ENCODE measurements at places on chromosomes 2 and 18.

- no peak for DNase-seq
Observed at GRCh38 chr2:20188851-20189250, 36.1 kb downstream of the SDC1 start.

DNA sequence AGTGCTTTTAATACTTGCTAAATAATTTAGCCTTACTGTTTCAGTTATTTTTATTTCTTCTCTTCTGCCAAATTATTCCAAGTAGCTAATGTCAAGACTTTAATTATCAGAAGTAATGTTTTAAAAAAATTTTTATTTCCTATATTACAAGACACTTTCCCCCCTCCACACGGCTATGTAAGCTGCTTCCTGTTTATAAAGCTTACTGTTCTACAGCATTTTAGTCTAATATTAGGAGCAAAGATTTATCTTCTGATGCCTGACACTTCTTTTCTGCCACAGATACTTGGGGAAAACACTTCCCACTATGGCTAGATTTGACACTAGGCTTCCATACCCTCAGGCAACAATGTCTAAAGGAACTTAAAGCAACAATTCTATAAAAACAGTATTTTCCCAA is 62.3 kb downstream of the ROCK1 start:
- no peak for DNase-seq

- DNase-seq = no peak
Observed at GRCh38 chr2:26571316-26571715, 69.8 kb downstream of the CIB4 start.

DNA sequence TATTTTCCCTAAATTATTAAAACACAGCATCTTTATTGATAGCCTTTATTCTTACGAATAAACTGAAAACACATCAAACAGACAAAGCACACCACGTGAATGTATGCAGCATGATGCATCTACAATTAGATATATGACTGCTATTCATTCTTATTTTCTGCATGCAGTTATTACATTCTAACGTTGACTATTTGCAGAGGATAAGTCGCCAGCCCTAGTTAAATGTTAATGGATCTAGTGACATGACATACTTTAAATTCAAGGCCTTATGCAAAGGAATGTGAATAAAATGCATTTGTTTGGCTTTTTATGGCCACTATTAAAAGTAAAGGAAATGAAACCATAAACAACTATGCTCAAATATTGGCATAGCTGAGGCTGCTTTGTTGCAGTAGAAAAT is 172.4 kb downstream of the MAP2 start:
- no peak for DNase-seq

DNA sequence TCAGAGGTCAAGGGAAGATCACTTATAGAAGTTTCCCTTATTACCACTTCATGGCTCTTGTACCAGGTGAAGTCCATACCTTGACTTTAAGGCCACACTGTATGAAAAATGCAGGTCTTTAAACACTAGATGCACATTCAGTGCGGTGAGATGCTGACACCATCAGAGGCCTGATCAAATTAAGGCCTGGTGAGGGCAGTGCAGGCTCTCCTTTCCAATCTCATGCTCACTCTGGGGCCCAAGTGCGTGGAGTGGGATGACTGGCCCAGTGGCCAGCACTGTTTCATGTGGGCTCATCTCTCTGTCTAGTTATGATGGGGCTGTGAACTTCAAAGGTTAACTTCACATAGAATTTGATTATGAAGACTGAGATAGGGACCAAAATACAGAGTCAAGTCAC is 281.1 kb downstream of the SLC4A3 start:
- DNase-seq = no peak

GRCh38 chr2:161373942-161374341 is 42.2 kb upstream of the TBR1 start:
- DNase-seq = no peak

- peak; percentile 81 for DNase-seq
Observed at GRCh38 chr2:197198890-197199289, 111.7 kb downstream of the ANKRD44 start.

DNA sequence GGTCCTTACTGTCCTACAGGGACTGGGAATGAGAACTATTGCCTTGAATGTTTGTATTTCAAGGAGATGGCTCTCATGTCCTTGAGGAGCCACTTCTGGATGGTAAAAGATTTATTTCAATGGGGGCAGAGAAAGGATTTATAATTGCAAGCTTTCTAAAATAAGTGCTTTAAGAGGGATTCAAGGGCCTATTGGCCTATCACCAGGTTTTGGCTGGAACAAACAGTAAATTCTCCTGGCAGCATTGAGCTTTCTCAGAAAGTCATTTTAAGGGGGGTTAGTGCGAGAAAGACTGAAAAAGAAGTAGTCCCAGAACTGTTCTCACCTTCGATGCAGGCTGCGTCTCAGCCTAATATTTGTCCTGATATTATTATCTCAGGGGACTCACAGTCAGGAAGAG is 29.8 kb downstream of the DPP10 start:
- no peak for DNase-seq

GRCh38 chr18:57273194-57273593 is 79.2 kb upstream of the ST8SIA3 start:
- DNase-seq = no peak

- DNase-seq = no peak
Observed at GRCh38 chr2:12397854-12398253, 318.9 kb upstream of the TRIB2 start.

DNA sequence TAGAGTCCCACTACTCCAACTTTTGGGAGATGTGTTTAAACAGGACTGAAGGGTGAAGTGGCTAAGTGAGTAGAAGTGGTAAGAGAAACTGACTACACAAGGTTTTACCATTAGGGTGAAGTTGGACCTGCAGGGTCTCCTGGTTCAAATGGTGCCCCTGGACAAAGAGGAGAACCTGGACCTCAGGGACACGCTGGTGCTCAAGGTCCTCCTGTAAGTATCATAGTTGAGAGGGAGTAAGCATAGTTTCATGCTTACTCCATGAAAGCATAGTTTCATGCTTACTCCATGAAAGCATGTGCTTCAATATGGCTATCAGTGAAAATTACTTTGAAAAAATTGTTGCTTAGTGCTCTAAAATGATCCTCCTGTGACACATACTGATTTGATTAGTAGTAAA is 19.1 kb downstream of the COL3A1 start:
- no peak for DNase-seq

DNA sequence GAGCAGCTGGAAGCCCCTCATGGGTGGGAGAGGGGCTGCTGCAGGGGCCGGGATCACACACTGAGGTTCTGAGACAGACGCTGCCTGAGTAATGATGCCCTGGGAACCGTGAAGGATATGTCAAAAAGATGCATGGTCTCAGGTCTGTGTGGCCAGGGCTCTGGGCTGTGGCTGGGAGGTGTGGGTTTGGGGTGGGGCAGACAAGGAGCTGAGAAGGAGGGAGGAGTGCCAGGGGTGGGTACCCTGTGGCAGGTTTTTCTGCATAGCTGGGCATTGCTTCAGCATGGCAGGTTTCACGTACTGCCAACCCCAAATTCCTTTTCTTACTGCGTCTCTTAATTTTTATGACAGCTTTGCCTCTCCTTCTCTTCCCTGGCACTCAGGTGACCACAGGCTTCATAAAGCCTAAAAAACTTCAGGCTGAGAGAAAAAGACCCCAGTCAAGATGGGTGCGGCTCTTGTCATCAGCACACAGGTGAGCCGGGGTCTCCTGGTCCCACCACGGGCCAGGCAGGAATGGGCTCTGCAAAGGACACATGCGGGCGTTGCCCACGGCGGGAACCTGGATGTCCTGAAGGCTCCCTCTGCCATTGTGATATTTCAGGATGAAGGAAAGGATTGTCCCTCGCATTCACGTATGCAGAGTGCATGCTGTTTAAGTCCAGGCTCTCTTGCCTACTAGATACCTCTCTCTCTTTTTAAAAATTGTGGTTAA is 18.0 kb downstream of the MALL start:
- DNase-seq = no peak

GRCh38 chr18:10170375-10170774 is 256.6 kb downstream of the VAPA start:
- no peak for DNase-seq

- DNase-seq = no peak
Observed at GRCh38 chr2:241837197-241837965, 21.3 kb downstream of the PDCD1 start.

- no peak for DNase-seq
Observed at GRCh38 chr2:117087535-117088291, 726.8 kb upstream of the DDX18 start.

- DNase-seq = no peak
Observed at GRCh38 chr2:57740891-57741290, 305.7 kb upstream of the VRK2 start.

DNA sequence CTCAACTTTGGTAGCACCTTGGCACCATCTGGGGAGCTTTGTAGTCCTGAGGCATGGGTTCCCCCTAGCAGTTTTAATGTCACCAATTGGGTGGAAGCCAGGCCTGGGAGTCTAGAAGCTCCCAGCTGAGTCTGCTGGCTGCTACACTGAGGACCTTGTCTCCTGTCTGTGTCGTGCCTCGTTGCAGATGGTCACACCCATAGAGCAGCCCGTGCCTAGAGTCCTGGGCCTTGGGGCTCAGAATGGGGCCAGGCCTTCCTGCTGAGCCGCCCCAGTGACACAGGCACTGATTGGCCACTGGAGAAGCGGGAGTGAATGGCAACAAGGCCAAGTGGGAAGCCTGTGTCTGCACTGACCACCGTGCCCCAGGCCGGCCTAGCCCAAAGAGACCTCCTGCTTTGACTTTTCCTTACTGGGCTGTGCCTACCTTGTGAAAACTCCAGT is 113.2 kb downstream of the SH3RF3 start:
- no peak for DNase-seq

- no peak for DNase-seq
Observed at GRCh38 chr2:229559986-229560385, 154.4 kb downstream of the DNER start.

DNA sequence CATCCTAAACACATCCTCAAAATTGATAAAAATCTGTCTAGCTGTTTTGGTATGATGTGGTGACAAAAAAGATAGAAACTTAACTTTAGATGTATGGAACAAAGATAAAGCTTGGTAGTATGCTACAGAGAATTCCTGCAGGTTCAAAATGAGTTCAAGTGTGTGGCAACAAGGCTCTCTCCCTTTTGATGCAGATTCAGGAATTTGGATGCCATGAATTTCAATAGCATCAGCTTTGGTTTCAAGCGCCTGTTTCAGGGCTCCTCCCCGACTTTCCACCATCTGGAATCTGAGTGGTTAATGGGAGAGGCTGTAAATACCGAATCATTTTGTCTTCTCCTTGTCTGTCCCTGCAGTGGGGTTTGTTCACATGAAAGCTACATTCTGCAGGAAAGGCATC is 180.6 kb downstream of the MTX2 start:
- no peak for DNase-seq

GRCh38 chr2:60488291-60488690 is 65.2 kb downstream of the BCL11A start:
- DNase-seq = no peak

DNA sequence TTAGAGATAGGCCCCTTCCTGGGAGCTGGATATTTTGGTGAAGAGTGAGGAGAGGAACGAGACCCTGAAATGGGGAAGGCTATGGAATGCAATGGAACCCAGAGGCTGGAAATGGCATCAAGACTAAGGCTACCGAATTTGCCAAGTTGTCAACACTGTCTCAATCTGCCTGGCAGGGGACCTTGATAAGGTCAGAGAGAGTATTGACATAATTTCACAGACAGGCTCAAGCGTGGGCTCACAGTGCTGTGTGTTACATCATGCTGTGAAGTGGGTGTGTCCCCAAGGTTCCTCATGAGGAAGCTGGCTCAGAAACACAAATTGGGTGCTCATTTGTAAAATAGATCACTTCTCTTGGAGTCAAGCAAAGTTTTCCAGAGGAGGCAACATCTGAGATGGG is 51.8 kb upstream of the CYRIA start:
- DNase-seq = no peak

DNA sequence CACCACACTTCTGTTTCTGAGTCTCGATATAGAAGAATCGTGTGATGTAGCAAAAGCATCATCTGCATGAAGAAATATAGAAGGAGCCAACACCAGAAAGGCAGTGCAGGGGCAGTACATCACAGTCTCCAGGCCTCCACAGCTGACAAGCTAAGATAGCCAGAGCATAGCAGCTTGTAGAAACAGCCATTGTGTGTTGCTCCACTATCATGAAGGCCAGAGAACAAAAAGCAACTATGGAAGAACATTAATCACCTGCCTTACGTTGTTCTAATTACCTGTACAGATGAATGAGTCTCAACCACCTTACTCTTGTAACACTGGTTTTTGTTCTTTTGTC is 129.0 kb downstream of the RND3 start:
- no peak for DNase-seq

DNA sequence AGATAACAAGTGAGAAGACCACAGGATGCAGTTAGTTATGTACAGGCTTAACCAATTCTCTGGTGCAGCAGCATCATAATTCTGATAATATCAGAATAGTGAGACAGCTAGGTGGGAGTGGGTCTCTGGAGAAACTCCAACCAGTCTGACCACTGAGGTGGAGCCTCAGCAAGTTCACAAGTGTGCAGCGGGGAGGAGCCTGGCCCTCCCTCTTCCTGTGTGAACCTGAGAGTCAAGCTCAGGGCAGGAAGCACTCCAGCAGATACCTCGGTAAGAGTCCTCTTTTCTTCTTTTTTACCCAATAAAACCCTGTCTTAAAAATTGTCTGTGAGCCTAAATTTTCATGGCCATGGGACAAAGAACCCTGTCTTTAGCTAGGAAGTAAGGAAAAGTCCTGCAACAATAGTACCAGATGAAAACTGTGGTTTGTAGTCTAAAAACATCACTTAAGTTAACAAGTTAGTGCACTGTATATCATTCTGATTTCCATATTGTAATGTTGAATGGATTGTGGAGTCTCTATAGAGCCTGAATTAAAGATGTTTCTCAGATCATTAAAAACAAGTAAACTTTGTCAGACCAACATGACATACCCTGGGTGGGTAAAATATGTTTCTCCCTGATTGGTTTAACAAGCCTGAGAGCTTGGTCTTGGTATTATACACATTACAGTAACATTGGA is 370.8 kb downstream of the TMEM182 start:
- no peak for DNase-seq

DNA sequence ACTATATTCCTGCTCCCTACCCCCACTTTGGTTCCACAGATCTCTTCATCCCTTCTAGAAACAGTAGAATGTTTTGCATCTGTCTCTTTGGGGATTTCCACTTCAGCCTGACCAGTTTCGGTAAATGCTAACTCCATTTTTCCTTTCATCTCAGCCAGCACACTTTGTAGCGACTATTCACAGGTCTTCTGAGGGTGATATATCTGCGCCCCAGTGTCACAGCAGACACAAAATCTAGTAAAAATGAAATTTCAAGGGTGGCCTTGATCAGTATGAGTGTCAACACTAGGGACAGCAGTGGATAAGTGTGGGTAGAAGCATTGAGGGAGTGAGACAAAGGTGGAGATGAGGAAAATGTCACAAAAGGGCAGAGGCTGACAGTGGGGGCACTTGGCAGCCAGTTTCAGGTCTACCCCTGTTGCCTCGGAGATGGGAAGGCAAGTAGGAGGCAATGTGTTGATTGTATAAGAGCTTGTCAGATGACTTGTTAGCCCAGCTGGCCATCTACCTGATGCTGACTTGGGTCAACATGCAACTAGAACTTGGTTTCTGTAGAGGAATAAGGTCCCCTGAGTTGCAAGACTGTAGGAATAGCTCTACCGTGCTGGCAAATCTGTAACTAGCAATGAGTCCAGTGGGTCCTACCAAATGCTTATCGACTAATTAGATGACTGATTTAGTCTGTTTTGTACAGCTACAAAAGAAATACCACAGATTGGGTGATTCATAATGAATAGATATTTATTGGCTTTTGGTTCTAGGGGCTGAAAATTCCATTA is 60.7 kb downstream of the CXCR4 start:
- DNase-seq = no peak

Measured in stimulated activated naive CD4-positive, alpha-beta T cell (primary cell).